Astrocyte of the cerebellum (primary cell): ENCODE measurements at places on chromosomes 2 and 18.

- DNase-seq = no peak
Observed at GRCh38 chr18:52723550-52723970, 383.6 kb downstream of the DCC start.

- no peak for DNase-seq
Observed at GRCh38 chr2:46977899-46978298, 62.3 kb upstream of the MCFD2 start.

DNA sequence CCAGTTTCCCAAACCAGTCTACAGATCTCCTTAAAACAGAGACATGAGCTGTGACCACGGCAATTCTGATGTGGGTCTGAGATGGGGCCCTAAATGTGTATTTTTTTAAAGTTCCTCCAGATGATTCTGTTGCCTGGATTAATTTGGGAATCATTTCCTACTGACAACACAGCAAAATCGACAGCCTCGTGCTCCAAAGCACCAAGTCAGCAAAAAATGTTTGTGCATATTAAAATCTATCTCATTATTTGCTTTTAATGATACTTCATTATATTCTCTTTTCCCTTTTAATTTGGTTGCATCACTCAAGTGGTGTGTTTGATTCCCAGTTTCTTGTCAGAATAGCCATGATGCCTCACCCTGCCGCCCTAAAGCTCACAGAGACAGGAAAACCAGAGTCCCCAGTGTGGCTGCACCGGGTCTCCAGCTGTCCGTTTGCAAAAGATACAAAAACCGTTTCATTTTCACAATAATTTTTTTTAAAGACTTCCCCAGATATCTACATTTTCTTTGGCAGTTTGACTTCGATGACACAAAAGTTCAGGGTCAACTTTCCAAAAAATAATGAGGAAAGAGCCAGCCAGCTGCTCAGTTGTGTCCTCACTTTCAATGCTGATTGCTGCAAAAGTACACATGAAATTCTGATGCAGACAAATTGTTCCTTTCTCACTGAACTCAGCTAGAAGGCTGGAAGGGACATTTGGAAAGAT, 443.2 kb upstream of the ID2 start:
- no peak for DNase-seq

DNA sequence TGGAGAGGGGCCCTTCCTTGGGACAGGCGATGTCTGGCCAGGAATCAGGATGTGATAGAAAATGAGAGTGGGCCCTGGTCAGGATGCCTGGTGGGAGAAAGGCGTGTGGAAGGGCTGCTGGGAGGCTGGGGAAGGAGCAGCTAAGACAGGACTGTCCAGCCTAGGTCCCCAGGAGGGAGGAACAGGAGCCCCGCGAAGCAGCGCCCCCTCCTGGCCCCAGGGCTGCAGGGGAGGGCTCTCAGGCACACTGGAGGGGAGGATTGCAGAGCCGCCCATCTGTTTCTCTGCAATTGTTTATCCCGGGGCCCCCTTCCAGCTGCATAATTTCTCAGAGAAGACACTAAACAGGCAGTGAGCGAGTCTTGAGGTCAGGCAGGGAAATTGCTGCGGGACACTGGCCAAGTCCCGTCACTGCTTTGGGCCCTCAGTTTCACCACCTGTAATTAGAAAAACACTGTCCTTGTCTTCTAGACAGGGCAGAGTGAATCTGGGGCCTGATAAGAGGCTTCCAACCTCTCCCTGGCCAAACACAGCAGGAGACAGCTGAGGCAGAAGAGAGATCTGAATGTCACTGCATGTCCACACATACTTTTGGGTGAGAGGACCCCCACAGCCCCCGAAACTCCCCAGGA, 3.9 kb upstream of the NPPC start:
- no peak for DNase-seq

DNA sequence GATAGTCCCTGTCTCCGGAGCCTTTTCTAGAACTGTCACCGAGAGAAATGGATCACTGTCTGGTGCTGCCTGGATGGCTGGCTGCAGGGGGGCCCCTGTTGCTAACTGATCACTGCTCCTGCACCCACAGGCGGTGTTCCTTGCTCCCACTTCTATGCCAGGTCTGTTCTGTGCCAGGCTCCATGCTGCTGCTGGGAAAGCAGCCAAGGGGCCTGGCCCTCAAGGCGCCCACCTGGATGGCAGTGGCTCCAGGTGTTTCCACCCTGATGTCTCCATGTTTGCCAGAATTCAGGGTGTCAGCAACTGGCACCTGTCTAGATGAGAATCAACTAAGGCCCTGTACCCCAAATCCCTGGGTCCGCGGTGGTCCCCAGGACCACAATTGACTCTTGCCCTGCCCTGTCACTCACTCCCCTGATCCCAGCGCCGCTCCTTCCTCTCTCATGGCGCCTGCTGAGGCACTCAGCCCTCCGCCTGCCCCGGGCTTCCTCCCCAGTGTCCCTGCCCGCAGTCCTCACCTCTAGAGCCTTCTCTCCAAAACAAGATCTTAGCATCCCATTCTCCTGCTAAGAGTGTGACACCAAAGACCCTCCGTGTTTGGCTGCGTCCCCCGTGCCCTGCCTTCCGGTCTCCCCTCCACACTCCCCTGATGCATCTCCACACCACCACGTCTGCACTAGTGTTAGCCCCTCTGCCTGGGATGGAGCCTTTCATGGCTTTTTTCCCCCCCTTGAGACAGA, 72.5 kb upstream of the OTOF start:
- no peak for DNase-seq

GRCh38 chr18:77108001-77108692, 24.4 kb downstream of the MBP start:
- DNase-seq = peak; percentile 50

- peak; percentile 72 for DNase-seq
Observed at GRCh38 chr2:177332026-177332991, 60.3 kb upstream of the AGPS start.

GRCh38 chr2:218983263-218983933, 1.6 kb downstream of the FEV start:
- DNase-seq = no peak

- DNase-seq = no peak
Observed at GRCh38 chr2:214569419-214570035, 158.7 kb downstream of the VWC2L start.

- DNase-seq = no peak
Observed at GRCh38 chr18:63553081-63553480, 10.9 kb downstream of the SERPINB12 start.

DNA sequence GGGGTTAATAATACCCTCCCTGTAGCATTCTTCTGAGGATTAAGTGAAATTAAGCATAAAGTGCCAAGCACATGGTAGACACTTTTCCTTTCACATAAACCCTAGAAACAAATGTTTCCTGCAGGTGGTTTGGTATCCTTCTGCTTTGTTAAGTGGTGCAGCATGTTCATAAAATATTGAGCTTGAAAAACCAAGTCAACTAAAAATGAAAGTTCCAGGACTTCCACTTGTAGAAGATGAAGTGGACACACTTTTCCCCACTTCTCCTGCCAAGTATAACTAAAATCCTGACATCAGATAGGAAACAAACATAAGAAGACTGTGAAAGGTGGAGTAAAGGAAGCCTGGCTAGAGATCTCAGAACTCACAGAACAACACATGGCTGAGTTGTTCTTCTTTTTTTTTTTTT, 90.5 kb downstream of the COLEC12 start:
- DNase-seq = no peak

- DNase-seq = no peak
Observed at GRCh38 chr2:146986161-146986560, 858.7 kb upstream of the ACVR2A start.

- DNase-seq = no peak
Observed at GRCh38 chr2:28433935-28434599, 41.4 kb downstream of the FOSL2 start.

- DNase-seq = no peak
Observed at GRCh38 chr2:240605867-240606743, 19.2 kb upstream of the GPR35 start.

DNA sequence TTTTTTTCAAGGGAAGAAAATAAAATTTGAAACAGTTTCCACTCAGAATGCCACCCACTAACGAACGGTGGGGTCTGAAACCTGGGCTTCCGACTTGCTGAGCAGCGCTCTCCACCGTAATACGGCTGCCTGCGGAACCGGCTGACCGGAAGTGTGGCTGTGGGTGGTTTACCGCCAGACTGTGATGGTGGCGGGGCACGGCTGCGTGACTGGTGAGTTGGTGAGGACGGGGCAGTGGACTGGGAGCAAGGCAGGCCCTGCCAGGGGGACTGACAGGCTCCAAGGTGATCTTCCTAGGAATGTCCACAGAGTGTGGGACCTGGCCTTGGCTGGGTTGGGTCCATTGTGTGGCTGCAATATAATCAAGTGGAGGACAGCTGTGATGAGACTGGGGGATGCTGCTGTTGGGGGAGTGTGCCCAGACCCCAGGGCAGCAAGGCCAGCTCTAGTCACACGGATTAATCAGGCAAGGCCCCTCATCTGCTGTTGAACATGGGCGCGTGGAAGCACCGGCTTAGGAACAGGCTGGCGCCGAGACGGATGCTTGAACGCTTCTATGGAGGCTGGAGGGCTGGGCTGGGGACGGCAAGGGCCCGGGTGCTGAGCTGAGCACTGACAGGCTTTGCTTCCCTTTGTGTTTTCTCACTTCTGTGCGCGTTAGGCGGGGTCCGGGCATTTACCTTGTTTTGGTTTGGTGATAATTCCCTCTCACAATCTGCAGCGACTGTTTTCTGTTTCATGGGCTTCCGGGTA, 357.7 kb upstream of the SPRED2 start:
- no peak for DNase-seq

GRCh38 chr18:6004683-6005082, 109.4 kb upstream of the TMEM200C start:
- DNase-seq = no peak

- DNase-seq = no peak
Observed at GRCh38 chr2:205428811-205429210, 253.5 kb upstream of the NRP2 start.

- DNase-seq = no peak
Observed at GRCh38 chr2:35355056-35355455, 1000.5 kb upstream of the CRIM1 start.

DNA sequence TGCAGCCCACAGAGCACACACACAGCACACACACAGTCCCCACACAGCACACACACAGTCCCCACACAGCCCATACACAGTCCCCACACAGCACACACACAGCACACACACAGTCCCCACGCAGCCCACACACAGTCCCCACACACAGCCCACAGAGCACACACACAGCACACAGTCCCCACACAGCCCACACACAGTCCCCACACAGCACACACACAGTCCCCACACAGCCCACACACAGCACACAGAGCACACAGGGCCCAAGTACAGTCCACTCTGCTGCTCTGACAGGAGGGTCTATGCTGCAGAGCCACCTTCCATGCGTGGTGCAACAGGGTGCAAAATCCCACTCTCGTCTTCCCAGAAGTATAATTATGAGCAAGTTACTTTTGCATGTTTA, 240.5 kb upstream of the SALL3 start:
- DNase-seq = no peak

GRCh38 chr18:8045160-8045883, 478.2 kb downstream of the PTPRM start:
- peak; percentile 5 for DNase-seq

GRCh38 chr2:8445580-8445979, 236.3 kb upstream of the ID2 start:
- no peak for DNase-seq

DNA sequence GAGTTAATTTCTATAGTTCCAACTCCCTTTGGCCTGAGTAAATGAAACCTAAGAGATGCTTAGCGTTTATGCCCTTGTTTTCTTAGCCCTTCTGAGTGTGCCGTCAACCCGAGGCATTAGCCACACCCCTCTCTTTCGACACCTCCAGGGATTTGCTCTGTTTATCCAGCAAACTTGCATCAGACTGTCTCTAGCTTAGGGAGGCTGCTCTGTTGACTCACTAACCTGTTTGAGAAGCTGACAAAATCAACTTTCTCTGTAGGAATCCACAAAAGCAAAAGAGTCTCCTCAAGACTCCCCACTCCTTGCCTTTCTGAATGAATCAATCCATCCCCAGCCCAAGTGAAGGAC, 317.6 kb downstream of the TNS1 start:
- DNase-seq = no peak
